Cardiac septum (tissue), 1 donor: ENCODE measurements at places on chromosomes 16 and 17. TPM values are rescaled to one million over a fixed set of nuclear protein-coding genes. Genes with fewer than 3 reads are reported as not detected.

The TP53TG3 gene
- total RNA-seq: not detected

The TMEM238L gene
- total RNA-seq: not detected

The SHCBP1 gene
- 0.54 TPM for total RNA-seq

The CDRT15L2 gene
- not detected for total RNA-seq

GRCh38 chr16:65500007-65500406 is 378.1 kb upstream of the CDH11 start:
- DNase-seq: no peak

DNA sequence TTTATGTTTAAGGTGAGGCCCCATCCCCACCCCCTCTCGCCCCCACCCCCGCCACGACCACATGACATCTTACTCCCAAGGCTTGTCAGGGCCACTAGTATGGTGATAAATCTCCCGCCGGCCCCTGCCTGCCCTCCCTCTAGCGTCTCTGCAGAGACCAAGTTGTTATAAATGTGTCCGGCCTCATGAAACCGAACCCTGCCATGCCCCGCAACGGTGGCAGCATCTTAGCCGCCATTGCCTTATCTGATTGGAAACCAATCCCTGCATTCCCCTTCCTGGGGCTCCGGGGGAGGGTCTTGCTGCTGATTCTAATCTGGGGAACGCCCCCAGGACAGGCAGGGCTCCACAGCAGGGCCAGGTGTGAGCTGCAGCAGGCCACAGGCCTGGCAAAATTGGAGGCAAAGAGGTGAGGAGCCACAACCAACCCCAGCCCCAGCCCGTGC is 352.4 kb downstream of the C16orf95 start:
- no peak for DNase-seq

DNA sequence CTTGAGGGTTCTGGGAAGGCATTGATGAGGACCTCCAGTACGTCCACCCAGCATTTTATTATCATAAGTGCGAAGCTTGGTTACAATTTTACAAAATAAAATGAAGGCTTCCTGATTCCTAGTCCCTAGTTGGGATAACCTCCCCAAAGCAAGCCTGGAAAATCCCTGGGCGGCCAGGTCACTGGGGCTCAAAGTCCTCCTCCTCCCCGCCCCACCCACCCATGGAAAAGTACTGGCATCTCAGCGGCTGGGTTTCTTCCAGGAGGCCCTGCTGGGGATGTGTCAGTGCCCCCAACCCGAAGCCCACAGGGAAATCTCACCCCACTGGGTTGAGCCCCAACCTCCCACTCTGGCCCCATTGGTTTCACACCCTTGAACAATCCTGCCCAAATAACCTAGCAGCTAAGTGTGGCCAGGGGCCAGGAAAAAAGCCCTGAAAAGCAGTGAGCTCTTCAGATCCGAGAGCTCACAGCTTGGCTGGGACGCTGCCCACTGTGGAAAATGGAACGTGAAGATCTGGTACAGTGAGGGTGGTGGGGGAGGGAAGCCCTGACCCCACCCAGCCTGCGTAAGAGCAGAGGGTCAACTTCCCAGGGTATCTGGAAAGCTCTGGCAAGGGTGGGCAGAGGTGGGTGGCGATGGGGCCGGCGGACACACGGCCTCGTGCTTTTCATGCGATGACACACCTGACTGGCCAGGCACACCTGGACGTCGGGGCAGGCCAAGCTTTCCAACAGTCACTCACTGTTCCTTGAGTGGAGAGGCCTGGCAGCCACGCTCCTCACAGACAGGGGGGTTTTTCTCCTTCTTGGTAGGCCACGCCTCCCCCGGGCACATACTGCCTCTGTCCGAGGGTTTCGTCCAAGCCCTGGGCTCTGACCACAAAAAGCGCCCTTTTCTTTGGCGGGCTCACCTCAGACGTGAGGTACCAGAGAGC is 324.5 kb downstream of the SOX9 start:
- DNase-seq: no peak

DNA sequence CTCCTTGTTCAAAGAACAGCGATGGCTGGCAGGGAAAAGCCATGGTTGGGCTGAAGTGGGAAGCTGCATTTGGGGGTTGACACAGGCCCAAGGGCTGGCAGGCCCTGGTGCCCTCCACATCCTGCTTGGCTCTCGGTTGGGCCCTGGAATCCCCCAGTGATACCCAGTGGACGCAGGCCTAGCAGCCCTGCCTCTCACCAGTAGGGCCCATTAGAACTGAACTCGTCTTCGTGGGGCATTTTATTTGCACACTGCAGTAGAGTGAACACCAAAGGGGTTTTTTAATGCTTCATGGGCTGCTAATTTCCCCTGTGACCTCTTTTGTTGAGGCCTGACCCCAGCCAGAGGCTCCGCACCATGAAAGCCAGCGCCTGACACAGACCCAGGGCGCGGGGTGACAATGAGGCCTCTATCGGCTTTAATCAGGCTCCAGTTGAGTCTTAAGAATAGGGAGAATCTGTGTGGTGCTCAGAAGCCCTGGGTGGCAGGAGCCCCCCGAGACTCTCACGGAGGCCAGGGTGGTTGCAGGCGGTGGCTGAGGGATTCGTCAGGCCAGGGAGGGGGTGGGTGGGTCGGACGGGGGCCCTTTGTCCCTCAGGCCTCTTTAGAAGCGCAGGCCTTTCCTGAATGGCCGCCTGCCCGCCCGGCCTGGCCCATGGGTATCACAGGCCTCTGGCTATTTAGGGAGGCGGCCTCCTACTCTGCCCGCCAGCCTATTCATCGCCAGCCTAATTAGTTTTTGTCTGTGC is 199.3 kb downstream of the NTN1 start:
- no peak for DNase-seq

- DNase-seq: no peak
Observed at GRCh38 chr16:85484347-85485300, 128.5 kb upstream of the GSE1 start.
